ENCODE measurements at places on chromosomes 16 and 17.

DNA sequence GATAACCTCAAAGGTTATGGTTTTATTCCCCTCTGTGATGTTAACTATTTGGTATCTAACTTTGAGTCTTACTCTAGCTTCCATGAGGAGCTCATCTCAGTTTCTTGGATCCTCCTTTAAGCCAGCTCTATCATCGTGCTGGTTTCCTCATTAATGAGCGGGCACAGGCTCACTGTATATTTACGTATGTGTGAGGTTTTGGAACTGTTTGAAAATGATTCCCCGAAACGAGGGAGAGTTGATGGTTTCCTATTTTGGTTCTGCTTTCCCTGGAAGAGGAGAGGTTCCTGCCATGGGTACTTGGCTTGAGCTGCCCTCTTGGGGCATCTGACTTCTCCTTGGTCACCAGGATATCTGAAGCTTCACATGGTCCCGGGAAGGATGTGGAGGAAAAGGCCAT, 32.7 kb upstream of the PIK3R6 start:
- no peak for DNase-seq

GRCh38 chr17:9132291-9132690, 111.0 kb downstream of the NTN1 start:
- no peak for DNase-seq

- no peak for DNase-seq
These were observed 4.0 kb downstream of the CCDC92B start for GRCh38 chr17:2745317-2746037.

DNA sequence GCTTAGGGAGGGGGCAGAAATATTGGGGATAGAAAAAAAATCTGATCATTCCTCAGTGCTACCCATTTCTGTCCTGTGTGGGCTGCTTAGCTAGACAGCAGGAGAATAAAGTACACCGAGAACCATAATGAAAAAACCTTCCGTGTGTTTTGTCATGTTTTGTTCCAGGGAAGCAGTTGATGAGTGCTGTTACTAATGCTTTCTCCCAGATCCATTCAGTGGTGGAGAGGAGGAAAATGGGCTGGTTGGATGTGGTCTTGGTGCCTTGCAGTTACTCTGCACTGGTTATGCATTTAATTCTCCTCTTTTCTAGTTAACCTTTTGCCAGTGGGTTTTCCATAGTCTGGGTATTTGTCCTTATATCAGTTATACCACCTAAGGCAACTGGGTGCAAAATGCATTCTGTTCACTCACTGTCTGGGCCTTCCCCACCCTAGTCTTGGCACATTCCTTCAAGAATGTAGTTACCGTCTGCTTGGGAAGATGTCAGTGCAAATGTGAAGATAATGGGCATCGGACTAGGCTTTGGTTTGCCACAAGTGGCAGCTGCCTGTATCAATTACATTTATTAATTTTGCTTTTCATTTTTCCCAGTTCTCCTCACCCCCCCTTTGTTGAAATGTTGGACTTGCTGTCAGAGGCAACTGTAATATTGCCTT, 9.3 kb upstream of the TBKBP1 start:
- no peak for DNase-seq
